Activated naive CD4-positive, alpha-beta T cell treated with anti-CD3 and anti-CD28 coated beads, Interleukin-2, amount 50 U/mL, for 72 hours (primary cell): ENCODE measurements at places on chromosomes 7 and 10. TPM values are rescaled to one million over a fixed set of nuclear protein-coding genes. Genes with fewer than 3 reads are reported as not detected.

Gene FAM24B
- 12.0 TPM for total RNA-seq

Gene SPDYE5
- not detected for total RNA-seq

- no peak for DNase-seq
Observed at GRCh38 chr10:15146366-15146765, 22.1 kb downstream of the NMT2 start.

- no peak for DNase-seq
Observed at GRCh38 chr10:49310901-49311554, 12.1 kb downstream of the C10orf71 start.
